ENCODE measurements at places on chromosomes 2 and 18.

- DNase-seq, result peak; percentile 71
These were observed 141.1 kb upstream of the ETAA1 start for GRCh38 chr2:67255933-67256615.

GRCh38 chr18:70197026-70197425, 8.5 kb downstream of the RTTN start:
- DNase-seq, result no peak

DNA sequence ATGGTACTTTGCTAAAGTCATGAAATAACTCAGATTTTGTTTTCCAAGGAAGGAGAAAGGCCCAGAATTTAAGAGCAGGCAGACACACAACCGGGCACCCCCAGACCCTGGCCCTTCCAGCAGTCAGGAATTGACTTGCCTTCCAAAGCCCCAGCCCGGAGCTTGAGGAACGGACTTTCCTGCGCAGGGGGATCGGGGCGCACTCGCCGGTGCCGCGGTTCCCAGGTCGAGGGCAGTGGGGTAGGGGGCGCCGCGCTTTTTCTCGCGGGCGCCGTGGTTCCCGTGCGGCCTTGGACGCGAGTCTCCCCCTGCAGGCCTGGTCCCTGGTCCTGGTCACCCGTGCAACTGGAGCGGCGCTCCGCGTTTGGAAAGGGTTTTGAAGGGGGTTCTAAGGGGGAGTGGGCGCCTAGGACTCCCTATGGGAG, 1.2 kb downstream of the ZNF236 start:
- no peak for DNase-seq

DNA sequence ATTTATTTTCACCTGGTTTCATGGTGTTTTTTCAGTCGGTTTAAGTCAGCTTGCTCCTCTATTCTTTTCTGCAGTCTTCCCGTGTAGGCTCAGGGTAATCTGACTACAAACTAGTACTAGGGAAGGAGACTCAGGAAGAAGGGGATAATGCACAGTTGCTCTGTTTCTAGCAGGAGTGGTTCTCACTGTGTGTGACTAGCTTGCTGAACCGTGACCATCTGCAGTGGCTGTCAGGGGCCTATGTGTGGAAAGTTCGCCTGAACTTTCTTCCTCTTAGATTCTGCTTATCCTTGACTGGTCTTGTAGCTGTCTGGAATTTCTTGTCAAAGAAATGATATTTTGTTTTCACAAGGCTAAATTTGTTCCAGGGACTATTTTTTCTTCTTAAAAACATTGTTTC, 46.3 kb upstream of the AQP4 start:
- no peak for DNase-seq

GRCh38 chr18:10379522-10379921, 74.9 kb upstream of the APCDD1 start:
- peak; percentile 81 for DNase-seq

GRCh38 chr2:24394998-24395397, 34.7 kb upstream of the ITSN2 start:
- DNase-seq, result no peak

GRCh38 chr2:121536850-121537557, 6.3 kb downstream of the RNU4ATAC start:
- no peak for DNase-seq

GRCh38 chr18:23341383-23341782, 111.7 kb upstream of the RIOK3 start:
- DNase-seq, result no peak

DNA sequence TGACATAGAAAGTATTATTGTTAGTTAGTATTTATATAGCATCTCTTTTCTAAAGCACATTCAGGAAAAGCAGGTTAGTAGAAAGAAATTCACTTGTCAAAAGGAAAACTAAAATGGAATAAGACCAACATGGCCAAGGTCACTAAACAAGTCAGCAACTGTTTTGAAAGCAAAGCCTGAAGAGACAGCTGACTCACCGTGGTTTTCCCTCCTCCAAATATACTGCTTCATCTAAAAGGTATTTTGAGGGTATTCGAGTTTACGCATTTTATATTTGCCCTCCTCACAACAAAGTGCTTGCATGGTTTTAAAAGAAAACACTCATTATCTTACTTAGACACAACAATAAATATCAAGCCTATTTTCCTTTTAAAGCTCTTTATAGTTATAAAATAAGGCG, 24.0 kb downstream of the ZNF385B start:
- peak; percentile 66 for DNase-seq

GRCh38 chr2:10501451-10501961, 53.4 kb upstream of the ODC1 start:
- DNase-seq, result no peak

- DNase-seq, result no peak
These were observed 531.5 kb downstream of the STK39 start for GRCh38 chr2:167715932-167716331.

GRCh38 chr2:196970099-196970498, 43.6 kb upstream of the PGAP1 start:
- DNase-seq, result no peak

DNA sequence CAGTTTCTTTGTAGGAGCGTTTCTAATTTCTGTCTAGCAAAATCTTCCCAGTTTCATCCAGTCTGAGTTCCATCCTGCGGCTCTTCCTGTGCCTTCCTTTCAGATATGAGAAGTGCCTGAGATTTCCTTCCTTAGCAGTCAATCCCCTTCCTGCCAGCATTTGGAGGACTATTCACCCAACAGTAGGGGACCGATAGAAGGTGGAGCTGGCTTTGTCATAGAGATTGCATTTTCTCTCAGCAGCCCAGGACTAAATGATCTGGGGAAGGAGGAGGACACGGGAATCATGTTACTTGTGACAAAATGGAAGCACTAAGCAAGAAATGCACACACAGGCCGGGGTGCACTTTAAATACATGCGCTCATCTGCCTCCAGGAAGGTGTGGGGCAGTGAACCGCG, 5.6 kb upstream of the SMIM21 start:
- no peak for DNase-seq

DNA sequence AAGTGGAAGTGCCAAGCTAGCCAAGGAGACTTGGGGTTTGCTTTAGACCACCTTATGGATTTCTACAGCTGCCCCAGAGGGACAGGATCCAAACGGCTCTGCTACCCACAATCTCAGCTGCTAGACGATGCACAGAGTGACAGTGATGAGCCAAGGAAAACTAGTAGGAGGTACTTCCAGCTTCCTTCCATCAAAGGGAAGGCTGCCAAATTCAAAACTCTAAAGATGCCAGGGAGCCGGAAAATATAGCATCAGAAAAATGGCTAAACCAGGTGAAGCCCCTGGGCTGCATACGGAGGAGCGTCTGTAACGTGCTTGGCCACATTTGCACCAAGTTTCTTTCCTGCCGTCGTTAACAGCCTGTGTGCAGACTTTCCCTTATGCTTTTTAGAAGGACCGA, 245.5 kb upstream of the ZNF521 start:
- DNase-seq, result no peak

- peak; percentile 64 for DNase-seq
These were observed 71.4 kb downstream of the NXPH2 start for GRCh38 chr2:138708682-138709241.

- no peak for DNase-seq
These were observed 162.0 kb upstream of the ZFP36L2 start for GRCh38 chr2:43388371-43388770.

DNA sequence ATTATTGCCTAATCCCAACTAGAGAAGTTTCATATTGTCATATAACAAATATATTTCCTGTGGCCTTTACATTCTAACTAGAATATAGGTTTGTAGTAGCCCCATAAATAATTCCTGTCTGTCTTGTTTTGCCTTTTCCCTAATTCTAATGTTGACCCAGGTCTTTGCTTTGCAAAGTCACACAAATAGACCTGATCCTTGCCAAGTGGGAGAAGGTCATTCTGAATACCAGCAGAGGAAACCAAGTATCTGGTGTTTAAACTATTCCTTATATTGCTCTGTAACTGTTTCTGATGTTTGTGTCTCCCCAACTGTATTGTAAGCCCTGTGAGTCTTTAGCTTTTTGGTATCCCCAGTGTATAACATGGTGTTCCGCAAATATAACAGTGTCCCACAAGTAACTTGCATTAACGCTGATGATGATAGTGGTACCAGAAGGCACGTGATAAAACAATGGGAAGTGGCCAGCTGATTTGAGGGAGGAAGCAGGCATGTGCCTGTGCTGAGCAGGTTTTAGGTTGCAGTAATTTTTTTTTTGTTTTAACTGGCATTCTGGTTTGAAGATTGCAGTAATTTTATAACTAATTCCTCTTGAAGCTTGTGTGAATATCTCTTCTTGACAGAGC, 11.1 kb downstream of the HADHB start:
- DNase-seq, result no peak

DNA sequence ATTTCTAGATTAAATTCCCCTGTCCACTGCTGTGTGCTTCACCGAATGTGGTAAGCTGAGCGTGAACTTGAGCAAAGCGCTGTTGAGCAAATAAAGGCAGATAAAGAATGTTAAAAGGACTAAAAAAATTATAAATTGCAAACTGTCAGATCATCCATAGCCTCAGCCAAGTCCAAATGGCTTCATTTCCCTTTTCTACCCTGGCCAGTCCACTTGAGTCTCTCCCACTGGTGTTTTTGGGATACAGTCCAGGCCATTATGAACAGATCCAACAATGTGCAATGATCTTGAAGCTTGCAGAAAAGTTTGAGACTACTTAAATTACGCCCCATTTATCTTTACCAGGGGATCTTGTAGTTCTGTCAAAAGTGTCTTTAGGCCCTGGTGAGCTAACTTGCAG, 254.6 kb upstream of the PIK3C3 start:
- DNase-seq, result no peak

GRCh38 chr2:216632952-216633615, at the start of gene IGFBP2:
Gene IGFBP2 (plus strand): TSS chr2:216633420. CDS start chr2:216633524, 104 bp downstream.
- no peak for DNase-seq

- DNase-seq, result no peak
These were observed 6.7 kb downstream of the WDCP start for GRCh38 chr2:24040511-24040910.

DNA sequence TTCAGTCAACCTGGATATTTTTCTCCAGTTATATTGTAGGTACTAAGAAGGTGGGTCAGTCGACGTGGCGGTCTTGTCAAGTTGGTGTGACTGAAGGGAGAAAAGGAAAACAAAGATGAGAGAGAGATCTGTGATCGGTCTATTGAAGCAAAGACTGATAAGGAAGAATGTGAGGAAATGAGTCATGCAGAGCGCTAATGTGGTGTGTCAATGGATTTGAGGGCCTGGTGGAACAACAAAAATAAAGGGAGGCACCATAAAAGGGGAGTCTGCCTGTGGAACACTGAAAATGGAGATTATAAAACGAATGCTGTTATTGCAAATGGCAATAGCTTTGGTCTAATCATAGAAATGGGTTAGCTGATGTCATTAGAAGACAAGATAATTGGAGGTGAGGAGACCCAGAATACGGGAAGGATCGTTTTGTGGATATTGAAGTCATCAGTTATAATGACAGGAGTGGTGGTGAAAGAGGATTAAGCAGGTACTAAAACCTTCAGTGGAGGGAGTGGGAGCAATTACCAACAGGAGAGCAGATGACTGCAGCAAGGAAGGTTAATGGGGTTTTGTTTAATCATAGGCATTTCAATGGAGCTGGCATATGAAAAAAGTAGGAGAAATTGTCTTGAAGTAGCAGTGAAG, 599.1 kb upstream of the FSHR start:
- no peak for DNase-seq

DNA sequence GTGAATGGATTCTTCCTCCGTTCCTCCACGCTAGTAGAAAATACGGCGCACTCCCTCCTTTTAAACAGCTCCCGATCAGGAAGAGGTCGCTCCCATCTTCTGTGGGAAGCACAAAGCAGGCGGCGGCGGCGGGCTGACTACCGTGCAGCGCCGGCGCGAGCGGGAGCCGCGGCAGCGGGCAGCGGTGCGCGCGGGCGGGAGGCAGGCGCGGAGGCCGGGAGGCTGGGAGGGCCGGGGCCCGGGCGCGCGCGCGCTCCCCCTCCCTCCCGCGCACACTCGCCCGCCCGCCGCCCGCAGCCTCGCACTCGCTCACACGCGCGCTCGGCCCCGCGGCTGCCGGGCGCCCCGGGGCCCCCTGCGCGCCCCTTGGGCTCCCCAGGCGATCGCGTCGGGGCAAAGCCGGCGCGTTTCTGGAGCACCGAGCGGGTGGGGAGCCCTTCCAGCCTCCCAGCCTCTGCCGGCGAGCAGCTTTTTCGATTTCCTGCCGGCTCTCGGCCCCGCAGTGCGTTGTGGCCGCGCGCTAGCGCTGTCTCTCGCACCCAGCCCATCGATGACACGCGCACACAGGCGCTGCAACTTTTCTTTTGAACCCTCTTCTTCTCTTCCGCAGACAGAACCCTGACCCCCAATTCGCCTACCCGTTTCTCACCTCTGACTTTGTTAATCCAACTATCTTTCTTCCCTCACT, at the start of gene SLC8A1:
TSS of gene SLC8A1 (minus strand) at position 173 of the 688 bp plus-strand sequence.
- DNase-seq, result peak; percentile 61

- DNase-seq, result peak; percentile 89
These were observed at the start of gene GALM for GRCh38 chr2:38665854-38666555. Gene GALM (plus strand): TSS chr2:38666114. CDS start chr2:38666162, 48 bp downstream.

DNA sequence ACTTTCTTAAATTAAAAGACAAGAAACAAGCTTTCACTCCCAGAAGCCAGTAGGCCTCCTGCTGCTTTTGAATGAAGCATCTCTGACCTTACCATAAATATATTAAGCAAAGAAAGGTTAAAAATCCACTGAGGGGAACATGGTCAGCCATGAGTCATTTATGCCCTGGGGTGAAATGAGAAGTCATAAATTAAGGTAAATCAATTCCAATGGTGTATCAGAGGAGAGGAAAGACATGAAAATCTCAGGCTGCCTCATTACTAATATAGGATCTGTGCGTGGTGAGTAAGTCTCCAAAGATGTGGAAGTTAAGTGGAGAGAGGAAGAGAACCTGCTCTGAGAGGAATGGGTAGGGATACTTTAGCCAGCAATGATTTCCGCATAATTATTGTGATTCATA, 292.3 kb upstream of the CHAC2 start:
- DNase-seq, result peak; percentile 94

DNA sequence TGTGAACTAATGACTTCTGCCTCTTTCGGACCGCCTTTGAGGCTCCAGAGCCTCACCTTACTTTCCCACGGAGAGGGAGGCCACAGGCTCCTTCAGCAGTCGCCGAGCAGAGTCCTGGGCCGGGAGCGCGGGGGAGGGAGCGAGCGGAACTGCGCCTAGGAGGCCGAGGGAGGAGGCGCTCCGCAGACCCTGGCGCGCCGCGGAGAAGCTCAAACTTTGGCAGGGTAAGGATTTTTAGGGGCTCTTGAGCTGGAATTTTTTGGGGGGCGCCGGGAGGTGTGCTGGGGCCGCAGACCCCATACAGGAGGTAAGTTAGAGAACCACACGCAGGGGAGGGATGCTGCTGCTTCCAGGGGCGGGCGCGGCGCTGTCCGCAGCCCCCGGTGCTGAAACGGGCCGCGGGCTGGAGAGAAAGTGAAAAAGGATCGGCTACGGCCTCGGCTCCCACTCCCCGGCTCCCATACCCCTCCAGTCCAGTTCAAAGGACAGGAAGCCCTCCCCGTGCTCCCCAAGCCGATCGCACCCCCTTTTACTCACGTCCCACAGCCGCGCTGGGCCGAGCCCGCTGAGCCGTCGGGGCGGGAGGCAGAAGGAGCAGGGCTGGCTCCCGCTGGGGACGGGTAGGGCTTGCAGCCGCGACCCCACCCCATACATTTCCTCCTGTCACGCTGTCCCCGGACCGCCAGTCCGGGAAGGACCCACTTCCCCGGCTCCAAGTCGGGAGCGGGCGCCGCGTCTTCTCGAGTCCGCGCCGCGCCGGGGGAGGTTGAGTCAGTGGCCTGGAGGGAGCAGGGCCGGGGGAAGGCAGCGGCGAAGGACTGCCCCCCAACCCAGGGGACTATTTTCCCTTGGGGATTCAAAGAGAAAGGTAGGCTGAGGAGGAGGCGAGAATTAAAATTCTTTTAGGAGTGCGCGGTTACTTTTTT, at the start of gene CNGA3:
TSS of gene CNGA3 (plus strand) at position 146 of the 926 bp plus-strand sequence. CDS start 23,520 bp downstream, outside the sequence.
- DNase-seq, result no peak

- no peak for DNase-seq
These were observed 1933.6 kb upstream of the LRRTM1 start for GRCh38 chr2:82237994-82238662.

GRCh38 chr2:143607231-143608062, 478.2 kb downstream of the ARHGAP15 start:
- DNase-seq, result peak; percentile 27

Data from HCEC 1CT (cell line).